Fibroblast of lung (primary cell): ENCODE measurements at places on chromosomes 3 and 15.

DNA sequence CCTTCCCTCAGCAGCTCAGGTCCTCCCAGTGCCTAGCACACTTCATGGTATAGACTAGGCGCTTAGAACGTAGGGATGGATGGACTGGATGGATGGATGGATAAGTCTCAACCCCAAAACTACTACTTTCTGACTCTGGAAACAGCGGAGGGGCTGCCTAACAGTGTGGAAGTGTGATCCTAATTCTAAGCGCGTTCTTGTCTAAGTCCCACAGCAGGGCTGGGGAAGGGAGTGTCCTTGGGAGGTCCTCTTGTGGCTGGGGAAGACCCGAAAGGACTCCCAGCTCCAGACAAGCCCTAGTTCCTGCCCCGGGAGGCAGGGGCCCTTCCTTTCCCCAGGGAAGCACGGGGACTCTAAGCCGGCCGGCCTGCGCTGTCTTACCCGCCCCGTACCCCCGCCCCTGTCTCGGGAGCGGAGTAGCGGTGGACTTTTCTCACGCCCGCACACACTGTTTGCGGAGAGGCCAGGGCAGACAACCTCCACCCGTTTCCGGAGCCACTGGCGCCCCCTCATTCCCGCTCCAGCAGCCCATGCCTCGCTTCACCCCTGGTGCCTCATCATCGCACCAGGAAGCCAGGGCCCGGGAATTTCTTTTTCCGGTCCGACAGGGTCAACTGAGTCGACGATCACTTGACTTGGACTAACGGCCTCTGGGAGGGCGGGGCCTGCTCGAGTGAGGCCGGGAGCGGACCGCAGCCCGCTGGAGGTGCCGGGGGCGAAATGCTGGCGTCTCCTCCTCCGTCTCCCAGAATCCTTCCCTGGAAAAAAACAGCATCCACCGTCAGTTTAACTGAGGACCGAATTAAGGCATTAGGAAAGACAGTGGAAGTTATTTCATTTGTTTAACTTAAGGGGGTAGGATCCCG is 133.3 kb downstream of the TBC1D2B start:
- peak overlapping the region; percentile 54 for H3K4me3 ChIP-seq
- no peaks in the 10 kb centered on the region for H3K27me3 ChIP-seq
- H3K4me1 ChIP-seq: no peaks in the 10 kb centered on the region
- DNase-seq: peak; percentile 83
- no peaks in the 10 kb centered on the region for H3K36me3 ChIP-seq

- DNase-seq: no peak
- no peaks in the 10 kb centered on the region for H3K36me3 ChIP-seq
- no peaks in the 10 kb centered on the region for H3K27me3 ChIP-seq
- H3K27ac ChIP-seq: no peak overlapping the region
These were observed 54.7 kb downstream of the FOXP1 start for GRCh38 chr3:71528816-71529215.

DNA sequence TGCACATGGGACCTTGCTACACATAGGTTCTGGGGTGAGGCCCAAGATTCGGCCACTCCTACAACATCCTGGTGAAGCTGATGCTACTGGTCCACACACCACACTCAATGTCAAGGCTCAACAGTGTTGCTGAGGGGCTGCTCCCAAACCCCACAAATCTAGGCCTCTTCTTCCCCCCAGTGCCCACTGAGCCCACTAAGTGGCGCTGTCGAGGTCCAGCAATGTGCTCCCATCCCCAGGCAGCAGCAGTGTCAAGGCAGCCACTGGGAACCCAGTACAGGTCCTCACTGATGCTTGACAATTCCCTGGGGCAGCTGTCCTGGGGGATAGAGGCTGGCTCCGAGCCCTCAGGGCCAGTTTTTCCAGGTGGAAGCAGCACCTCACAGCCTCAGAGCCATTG is 21.5 kb downstream of the SCN5A start:
- DNase-seq: no peak
- no peaks in the 10 kb centered on the region for H3K36me3 ChIP-seq
- H3K27ac ChIP-seq: no peak overlapping the region
- H3K27me3 ChIP-seq: no peaks in the 10 kb centered on the region
- no peaks in the 10 kb centered on the region for H3K4me1 ChIP-seq
- H3K4me3 ChIP-seq: no peak overlapping the region

GRCh38 chr3:188083011-188083410 is 70.9 kb upstream of the LPP start:
- no peak for DNase-seq
- H3K4me1 ChIP-seq: peaks cover 4% of the 10 kb centered on the region
- no peak overlapping the region for H3K4me3 ChIP-seq

DNA sequence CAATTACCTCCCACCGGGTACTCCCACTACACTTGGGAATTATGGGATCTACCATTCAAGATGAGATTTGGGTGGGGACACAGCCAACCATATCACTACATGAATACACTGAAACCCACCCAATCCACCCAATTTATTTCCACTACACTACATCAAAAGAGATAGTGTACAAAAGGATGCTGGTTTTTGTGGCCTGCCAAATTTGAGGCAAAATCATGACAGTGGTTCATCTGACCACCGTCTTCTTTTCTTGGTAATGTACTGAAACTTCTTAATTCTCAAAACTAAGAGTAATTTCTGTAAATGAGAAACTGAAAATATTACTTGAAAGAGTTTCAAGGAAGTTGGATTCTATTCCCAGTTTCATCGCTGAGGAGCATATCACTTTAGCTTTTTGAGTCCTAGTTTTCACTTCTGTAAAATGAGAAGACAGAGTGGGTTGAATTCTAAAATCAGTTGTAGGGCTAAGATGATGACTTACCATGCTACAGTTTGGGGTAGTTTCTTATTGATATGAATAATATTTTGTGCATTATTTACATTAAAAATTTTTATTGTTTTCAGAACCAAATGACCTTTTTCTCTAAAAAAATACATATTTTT is 360.4 kb upstream of the CNTN6 start:
- H3K27ac ChIP-seq: no peak overlapping the region
- no peaks in the 10 kb centered on the region for H3K36me3 ChIP-seq
- DNase-seq: no peak

DNA sequence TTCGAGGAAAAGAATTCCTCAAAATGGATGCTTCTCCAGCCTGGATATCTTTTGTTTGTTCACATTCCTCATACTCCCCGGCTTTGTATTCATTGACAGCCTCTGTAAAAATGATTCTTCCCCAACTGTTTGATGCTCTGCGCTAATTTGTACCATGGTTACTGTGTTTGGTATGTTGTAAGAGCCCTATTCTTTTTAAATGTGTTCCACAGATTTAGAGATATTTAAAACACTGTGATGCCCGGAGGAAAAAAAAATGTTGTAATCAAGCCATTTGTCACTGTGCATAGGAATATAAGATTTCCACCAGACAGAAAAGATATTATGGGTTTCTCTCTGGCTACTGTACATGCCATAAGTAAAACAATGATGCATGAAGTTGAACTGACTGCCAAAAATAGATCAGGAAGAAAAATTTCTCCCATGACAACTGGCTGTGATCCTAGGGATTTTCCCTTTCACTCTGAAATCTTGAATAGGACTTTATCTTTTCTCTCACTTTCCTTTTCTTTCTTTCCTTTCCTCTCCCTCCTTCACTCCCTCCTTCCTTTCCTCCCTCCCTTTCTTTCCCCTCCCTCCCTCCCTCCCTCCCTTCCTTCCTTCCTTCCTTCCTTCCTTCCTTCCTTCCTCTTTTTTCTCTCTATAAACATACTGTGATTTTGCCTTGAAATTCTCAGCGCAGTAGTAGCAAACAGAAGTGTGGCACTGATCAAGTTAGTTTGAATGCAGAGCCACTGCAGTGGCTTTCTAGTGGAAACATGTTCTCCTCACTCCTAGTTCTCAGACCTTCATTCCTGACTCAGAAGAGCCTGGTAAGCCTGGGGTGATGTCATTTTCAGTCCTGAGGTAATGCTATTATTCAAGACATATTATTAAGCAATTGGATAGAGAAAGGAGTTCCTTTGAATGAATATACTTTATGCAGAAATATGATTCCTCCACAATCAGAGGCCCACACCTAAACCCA is 254.9 kb upstream of the TBL1XR1 start:
- peaks cover 2% of the 10 kb centered on the region for H3K4me1 ChIP-seq
- no peaks in the 10 kb centered on the region for H3K36me3 ChIP-seq
- DNase-seq: peak; percentile 83
- H3K4me3 ChIP-seq: no peak overlapping the region
- H3K27me3 ChIP-seq: no peaks in the 10 kb centered on the region

GRCh38 chr3:197219619-197220018 is 78.8 kb downstream of the DLG1 start:
- no peak for DNase-seq
- H3K36me3 ChIP-seq: no peaks in the 10 kb centered on the region
- no peak overlapping the region for H3K4me3 ChIP-seq
- no peaks in the 10 kb centered on the region for H3K27me3 ChIP-seq
- H3K27ac ChIP-seq: no peak overlapping the region

DNA sequence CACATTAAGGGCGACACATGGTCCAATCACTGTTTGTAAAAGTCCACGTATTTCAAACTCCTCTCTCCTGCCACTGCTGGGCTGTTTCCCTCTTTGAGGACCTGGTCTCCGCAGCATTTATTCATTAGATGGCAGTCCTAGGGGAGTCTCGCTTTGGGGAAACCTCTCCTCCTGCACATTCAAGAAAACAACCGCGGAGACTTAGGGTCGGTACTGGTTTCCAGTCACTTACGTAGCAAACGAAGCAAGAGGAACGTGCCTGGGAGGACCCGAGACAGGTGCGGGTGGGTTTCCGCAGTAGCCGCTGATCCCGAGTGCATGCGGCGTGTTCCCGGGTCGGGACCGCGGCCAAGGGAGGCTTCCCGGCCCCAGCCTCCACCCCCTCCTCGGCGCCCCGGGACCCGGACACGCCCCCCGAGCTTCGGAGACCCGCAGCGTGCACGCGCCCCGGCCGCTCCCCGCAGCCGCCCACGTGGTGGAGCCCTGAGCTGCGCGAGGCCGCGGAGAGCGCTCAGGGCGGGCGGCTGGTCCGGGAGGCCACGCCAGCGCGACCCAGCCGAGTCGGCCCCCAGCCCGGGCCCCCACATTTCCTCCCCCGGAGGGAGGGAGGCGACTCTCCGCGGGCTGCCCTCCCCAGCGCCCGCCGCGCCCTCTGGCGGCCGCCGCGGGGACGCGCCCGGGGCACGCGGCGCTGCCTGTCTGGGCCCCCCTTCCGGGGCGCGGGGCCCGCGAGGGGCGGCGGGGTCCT is 1.1 kb upstream of the IGF1R start:
- peak overlapping the region; percentile 79 for H3K4me3 ChIP-seq
- peak; percentile 64 for DNase-seq
- peaks cover 10% of the 10 kb centered on the region for H3K27me3 ChIP-seq
- H3K27ac ChIP-seq: no peak overlapping the region
- peaks cover 6% of the 10 kb centered on the region for H3K4me1 ChIP-seq
- H3K36me3 ChIP-seq: no peaks in the 10 kb centered on the region

DNA sequence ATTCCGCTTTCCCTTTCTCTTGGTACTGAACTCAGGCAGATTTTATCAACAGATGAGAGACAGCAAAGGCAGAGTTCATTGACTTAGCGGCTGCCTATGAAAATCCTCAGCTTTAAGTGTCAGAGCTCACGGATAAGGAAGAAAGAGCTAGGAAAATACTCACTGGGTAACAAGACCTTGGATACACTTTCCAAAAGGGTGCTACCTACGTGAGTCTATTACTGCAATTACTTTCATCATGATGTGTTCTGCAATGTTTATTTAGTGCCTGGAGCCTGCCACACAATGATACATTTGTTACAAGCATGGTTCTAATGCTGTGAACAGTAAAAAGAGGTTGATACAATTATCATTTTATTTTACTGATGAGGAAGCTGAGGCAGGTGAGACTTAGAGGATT is 177.5 kb downstream of the GRM7 start:
- H3K4me3 ChIP-seq: no peak overlapping the region
- H3K27ac ChIP-seq: no peak overlapping the region
- DNase-seq: no peak
- no peaks in the 10 kb centered on the region for H3K27me3 ChIP-seq
- no peaks in the 10 kb centered on the region for H3K4me1 ChIP-seq
- H3K36me3 ChIP-seq: no peaks in the 10 kb centered on the region

DNA sequence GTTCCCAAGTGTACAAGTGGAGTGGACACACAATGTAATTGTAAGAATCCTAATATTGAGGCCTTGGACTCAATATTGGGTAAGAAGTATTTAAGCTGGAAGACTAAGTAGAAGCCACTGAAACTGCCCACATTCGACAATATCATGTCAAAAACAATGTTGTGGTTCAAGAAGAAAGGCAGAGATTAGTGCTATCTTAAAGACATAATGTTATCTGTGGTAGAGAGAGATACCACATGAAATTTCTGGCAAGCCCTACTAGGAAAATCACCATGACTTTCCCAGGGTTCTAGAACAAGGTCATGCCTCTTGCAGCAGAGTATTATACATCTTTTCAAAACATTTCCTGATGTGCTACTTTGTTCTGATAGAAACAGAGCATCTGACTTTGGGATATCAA is 192.6 kb downstream of the RAP2B start:
- no peaks in the 10 kb centered on the region for H3K4me1 ChIP-seq
- H3K36me3 ChIP-seq: no peaks in the 10 kb centered on the region
- no peaks in the 10 kb centered on the region for H3K27me3 ChIP-seq
- H3K27ac ChIP-seq: no peak overlapping the region

- DNase-seq: peak; percentile 39
- no peak overlapping the region for H3K27ac ChIP-seq
- H3K4me1 ChIP-seq: no peaks in the 10 kb centered on the region
- H3K4me3 ChIP-seq: no peak overlapping the region
- H3K36me3 ChIP-seq: no peaks in the 10 kb centered on the region
These were observed 241.1 kb downstream of the ZNF385D start for GRCh38 chr3:21509731-21510470.

GRCh38 chr3:196989721-196990262 is 21.2 kb upstream of the PIGZ start:
- no peaks in the 10 kb centered on the region for H3K36me3 ChIP-seq
- no peak overlapping the region for H3K27ac ChIP-seq
- H3K4me3 ChIP-seq: no peak overlapping the region
- H3K4me1 ChIP-seq: no peaks in the 10 kb centered on the region

GRCh38 chr3:169699536-169700050 is 36.1 kb upstream of the MECOM start:
- H3K4me1 ChIP-seq: no peaks in the 10 kb centered on the region
- no peaks in the 10 kb centered on the region for H3K27me3 ChIP-seq
- no peak overlapping the region for H3K27ac ChIP-seq
- peak; percentile 99 for DNase-seq
- H3K4me3 ChIP-seq: no peak overlapping the region

GRCh38 chr3:23685541-23686258 is 120.1 kb upstream of the UBE2E1 start:
- H3K27me3 ChIP-seq: no peaks in the 10 kb centered on the region
- no peaks in the 10 kb centered on the region for H3K36me3 ChIP-seq
- H3K4me3 ChIP-seq: no peak overlapping the region
- H3K27ac ChIP-seq: peak overlapping the region; percentile 79
- peak; percentile 98 for DNase-seq
- H3K4me1 ChIP-seq: peaks cover 12% of the 10 kb centered on the region
